ENCODE measurements at places on chromosomes 1 and 21.

DNA sequence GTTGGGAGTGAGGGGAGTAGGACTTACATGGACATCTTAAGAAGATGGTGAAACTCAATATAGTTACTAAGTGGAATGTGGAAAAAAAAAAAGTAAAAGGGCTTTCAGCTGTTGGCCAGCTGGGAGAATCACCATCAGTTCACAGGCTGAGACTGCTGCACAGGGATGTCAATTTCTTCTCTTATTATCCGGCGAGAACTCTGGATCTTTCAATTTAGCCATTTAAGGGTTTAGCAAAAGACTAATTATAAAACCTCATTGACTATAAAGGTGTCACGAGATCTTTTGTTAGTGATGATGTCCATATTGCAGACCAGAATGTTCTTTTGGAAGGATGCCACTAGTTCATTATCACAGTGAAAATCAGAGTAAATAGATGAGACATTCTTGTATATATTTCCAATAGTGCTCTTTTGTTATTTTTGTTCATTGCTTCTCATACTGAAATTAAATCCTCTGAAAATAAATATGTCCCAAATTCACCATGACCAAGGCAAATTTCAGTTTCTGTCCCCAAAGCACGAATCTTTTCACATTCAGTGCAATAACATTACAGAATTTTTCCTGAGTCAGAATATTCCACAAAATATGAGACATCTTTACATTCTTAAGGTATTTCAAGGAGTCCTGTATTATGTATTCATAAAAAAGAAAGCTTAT, 266.1 kb downstream of the DNM3 start:
- DNase-seq, result no peak

- no peak for DNase-seq
Measured at GRCh38 chr1:228906223-228906860, 171.1 kb downstream of the RHOU start.

GRCh38 chr1:216456682-216457081, 33.4 kb upstream of the USH2A start:
- peak; percentile 10 for DNase-seq

GRCh38 chr1:67642629-67643028, 42.4 kb upstream of the GADD45A start:
- DNase-seq, result peak; percentile 27

DNA sequence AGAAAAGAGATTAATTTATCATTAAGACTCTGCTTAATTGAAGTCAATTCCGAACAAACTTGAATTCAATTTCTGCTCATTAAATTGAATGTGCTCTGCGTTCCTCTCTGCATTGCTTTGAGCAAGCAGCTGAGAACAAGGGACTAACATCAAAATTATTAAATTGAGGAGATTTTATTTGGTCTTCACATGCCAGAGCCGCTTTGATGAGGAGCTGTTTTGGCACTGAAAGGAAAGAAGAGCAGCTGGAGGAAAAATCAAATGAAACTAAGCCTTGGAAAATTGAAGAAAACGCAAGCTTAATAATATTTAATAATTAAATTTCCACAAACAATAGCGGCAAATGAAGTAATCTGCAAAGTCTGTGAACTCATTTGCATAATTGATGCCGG, 222.0 kb upstream of the PKN2 start:
- no peak for DNase-seq

DNA sequence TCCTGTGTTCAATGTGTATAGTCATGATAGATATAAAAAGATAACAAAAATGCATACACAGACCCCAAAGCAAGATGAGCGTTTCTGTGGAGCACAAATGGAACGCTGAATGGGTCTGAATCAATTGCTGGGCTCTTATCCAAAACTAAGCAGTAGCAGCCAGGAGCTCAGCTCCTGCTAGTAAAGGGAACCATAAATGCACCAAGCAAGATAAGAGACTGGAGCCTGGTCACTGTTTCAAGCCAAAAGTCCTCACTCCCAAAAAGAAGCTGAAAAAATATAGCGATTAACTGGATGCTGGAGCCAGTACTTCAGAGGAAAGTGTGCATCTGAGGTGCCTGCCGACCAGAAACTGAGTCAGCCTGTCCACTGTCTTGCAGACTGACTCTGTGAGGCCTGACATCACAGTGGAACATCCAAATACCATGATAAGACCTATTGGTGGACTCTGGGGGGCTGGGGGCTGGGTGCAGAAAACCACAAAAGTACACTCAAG, 68.9 kb downstream of the LRRC8C start:
- DNase-seq, result peak; percentile 7

DNA sequence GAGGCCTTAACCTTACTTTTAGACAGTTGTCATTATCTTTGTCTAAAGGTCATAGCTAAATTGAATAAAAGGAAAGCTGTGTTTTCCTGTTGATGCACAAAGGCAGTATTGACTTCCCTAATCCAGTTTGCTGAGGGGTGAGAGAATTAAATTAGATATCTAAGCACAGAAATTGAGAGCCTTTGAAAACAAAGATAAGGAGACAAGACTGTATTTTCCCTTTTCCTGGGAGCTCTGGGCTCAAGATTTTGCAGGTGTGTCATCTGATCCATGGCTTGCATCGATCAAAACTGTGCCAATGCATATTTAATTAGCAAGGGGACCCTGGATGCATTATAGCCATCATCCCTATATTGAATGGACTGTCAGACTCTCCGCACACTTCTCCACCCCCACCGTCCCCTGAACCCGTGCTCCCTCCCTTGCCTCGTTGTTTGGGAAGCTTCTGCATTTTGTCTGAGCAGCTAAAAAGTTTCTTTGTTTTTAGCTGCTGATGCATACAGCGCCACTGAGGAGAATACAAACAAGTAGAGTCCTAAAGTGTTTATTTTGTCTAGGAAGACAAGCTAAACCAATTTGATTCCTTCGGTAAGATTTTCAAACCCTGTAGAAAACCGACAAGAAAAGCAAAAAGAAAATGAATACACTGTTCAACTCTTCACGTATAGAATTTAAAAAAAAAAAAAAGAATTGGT, 186.3 kb downstream of the NFIA start:
- DNase-seq, result no peak

GRCh38 chr1:202958544-202959275, 598 bp upstream of the ADIPOR1 start:
- no peak for DNase-seq

DNA sequence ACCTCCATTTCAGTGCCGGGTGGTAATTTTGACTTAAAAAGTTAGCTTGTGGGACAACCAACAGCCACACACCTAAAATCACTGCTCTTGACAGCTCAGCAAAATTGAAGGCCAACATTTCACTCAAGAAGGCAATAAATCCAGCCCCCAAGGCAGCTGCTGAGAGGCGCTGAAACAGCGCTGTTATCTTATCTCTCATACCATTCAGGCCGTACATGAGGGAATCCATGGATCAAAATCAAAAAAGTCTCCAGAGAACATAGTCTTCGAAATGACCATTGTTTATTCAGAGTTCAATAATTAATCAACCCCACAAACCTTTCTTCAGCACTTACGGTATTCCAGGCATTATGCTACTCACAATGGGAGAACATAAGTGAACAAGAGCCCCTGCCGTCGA, 38.5 kb downstream of the ZBTB18 start:
- peak; percentile 20 for DNase-seq

DNA sequence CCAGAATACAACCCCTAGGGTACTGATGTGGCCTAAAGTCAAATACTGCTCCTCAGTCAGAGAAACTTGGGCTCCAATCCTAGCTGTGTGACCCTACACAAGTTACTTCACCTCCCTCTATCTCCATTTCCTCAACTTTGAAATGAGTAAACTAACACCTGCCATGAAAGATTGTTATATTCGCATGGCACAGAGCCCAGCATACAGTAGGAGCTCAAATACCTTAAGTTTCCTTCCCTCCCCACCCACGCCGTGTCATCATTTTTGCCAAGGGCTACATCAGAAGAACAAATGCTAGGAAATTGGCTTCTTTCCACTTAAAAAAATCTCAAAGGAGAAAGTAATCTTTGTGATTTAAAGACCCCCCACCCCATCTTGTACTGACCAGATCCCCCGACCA, 22.2 kb upstream of the ZNF362 start:
- no peak for DNase-seq

GRCh38 chr1:23879809-23880208, 11.7 kb upstream of the FUCA1 start:
- no peak for DNase-seq

GRCh38 chr1:245008761-245009160, 144.4 kb upstream of the HNRNPU start:
- DNase-seq, result no peak

- DNase-seq, result no peak
Measured at GRCh38 chr1:197101978-197102377, 34.9 kb upstream of the F13B start.

DNA sequence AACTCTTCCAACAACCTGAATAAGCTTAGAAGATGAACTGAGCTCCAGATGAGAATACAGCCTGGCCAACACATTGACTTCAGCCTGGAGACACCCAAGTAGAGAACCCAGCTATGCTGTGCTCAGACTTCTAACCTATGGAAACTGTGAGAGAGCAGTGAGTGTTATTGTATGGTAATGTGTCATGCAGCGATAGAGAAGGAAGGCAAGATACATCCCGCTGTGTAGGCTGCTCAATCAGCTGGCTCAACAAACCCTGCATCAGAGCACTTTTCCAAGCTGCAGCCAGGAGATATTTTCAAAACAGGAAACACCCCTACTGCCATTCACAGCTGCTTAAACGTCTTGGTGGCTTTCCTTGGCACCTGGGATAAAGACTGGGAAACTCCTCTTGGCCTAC, 321.3 kb downstream of the SIPA1L2 start:
- DNase-seq, result no peak

DNA sequence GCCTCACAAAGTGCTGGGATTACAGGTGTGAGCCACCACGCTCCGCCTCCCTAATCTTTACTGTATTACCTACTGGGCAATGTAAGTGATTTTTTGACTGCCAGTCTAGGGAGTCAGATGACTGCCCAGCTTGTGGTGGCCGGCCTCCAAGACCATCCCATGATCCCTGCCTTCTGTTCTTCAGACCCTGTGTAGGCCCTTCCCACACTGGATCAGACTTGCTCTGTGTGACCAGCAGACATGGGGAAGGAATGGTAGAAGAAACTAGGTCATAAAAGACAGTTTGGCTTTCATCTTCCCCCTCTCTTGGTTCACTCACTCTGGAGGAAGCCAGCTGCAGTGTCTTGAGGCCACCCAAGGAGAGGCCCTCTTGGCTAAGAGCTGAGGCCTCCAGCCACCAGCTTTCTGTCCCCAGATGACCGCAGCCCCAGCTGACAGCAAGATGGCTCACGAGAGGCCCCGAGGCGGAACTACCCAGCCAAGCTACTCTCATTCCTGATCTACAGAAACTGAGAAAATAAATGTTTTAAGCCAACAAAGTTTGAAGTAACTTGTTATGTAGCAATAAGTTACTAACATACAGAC, 14.5 kb upstream of the CBR3 start:
- DNase-seq, result no peak

DNA sequence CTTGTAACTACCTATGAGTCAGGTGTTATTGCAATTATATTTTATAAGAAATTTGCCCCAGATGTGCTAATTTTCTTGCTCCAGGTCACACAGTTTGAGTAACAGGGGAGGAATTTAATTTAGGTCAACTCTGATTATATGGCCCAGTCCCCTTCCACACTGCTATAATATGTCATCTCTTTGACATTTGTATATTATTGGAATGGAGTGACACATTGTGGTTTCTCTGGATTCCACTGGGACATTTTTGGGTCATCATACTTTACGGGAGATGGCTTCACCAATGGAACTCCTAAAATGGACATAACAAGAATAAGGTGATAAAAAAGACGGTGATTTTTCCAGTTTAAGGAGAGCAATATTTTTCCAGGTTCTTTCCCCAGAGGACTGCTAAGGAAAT, 191.2 kb downstream of the DISC1 start:
- DNase-seq, result no peak

DNA sequence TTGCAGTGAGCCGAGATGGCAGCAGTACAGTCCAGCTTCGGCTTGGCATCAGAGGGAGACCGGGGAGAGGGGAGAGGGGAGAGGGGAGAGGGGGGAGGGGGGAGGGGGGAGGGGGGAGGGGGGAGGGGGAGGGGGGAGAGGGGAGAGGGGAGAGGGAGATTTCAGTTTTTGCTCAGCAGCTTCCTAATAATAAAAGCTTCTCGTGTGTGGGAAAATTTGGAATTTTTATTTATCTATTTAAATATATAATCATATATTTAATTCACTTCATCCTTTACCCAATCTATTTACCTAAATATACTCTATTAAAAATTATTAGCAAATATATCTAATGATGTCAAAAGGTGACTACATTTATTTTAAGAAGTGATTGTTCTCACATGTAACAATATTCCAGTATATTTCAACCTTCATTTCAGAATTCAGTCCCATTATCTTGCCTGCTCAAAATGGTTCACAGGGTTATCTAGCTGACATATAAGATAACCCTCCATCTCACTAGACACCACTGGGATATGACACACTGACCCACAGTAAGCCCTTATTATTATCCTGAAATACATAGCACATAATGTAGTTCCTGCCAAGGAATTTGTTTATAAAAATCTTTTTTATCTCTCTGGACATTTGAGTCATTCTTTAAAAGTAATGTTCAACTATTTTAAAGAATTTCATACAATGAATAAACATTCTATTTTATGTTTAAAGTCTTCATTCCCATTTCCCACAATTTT, 105.9 kb downstream of the GPATCH2 start:
- no peak for DNase-seq

GRCh38 chr1:225917536-225917935, 6.5 kb downstream of the PYCR2 start:
- no peak for DNase-seq

DNA sequence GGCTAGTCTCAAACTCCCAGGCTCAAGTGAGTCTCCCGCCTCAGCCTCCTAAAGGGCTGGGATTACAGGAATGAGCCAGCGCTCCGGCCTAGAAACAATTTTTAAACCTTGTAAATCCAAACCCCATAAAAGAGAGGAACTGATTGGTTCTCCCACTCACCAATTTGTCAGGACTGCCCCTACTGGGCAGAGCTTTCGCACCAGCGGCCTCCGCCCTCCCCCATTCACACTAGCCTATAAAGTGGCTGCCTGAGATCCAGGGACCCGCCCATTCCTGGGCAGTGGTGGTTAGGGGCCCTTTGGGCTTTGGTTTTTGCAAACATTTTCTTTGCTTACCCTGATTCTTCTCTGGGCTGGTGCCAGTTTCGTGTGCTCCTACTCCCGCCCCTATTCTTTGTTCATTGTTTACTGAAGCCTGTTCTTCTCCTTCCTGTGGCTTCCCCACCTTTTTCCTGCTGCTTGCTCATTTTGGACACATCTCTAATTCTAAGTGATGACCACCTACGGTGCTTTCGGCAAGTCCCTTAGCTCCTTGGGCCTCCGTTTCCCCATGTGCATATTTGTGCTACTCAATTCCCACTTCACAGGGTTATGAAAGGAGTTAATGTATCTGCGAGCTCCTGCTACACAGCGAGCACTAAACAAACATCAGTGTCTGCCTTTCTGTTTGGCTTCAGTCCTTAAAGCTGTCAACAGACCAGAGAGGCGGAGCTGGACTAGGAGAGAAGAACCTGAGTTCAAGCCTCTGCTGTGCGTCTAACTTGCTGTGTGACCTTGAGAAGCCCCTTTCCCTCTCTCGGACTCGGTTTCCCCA, 39.8 kb upstream of the CLIC4 start:
- peak; percentile 96 for DNase-seq
